ENCODE measurements at places on chromosomes 11 and 22.

GRCh38 chr22:46465345-46465720 lies 72.1 kb downstream of the CELSR1 start:
- DNase-seq = peak; percentile 68

GRCh38 chr11:2213890-2214526 lies 42.4 kb upstream of the TH start:
- DNase-seq = peak; percentile 47

- DNase-seq = no peak
These were observed 23.0 kb downstream of the PC start for GRCh38 chr11:66934950-66935779.

DNA sequence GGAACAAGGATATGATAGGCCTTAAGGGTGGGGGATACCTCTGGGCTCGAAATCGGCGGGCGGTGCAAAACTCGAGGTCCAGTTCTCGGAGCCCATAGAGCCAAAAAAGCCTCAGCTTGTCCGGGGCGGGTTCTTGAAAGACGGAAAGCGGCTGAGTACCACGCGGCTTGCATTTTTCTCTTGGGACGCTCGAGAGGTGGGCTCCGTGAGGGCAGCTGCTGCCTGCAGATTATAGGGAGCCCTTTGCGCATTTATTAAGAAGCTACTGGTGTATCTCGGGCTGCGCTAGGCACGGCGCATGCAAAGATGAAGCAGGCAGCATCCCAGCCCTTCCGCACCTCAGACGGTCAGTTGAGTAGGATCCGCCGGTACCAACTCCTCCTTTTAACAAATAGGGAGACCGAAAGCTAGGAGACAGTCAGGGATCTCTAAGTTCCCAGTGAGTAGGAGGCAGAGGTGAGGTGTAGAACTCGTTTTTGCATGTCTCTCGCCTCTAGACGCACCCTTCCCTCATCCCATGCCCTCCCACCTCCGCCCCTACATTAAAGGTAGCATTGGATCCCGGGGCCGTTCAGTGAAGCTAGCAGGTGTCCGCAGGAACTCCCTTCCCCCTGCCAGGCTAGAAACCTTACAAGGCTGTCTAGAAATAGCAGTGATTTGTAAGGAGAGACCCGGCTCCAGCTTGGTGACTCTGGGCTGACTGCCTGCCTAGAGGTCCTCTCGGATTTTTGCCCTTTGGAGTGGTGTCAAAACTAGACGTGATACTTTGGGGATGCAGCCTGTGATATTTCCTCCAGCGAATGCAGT lies 768 bp downstream of the LDHA start:
- DNase-seq = no peak

Measured in aorta (tissue), 5 donors.